Bronchial smooth muscle cell (primary cell): ENCODE measurements at places on chromosomes 1 and 21. TPM values are rescaled to one million over a fixed set of nuclear protein-coding genes. Genes with fewer than 3 reads are reported as not detected.

Gene HES5
- total RNA-seq: not detected in 2 replicates

Gene AMIGO1
- 1.3 and 1.9 TPM in 2 replicates for total RNA-seq

Gene LAMC2
- total RNA-seq: 5.0 and 8.5 TPM in 2 replicates

Gene AURKAIP1
- 53.0 and 102 TPM in 2 replicates for total RNA-seq

Gene VAMP3
- 58.6 and 76.8 TPM in 2 replicates for total RNA-seq

Gene OR2L13
- not detected in 2 replicates for total RNA-seq

Gene ILDR2
- not detected in 2 replicates for total RNA-seq

Gene SNX27
- 27.4 and 50.5 TPM in 2 replicates for total RNA-seq

Gene RSPH1
- total RNA-seq: under 0.01 and 0.09 TPM in 2 replicates

Gene PRAMEF12
- not detected in 2 replicates for total RNA-seq

Gene GPBP1L1
- 58.3 and 70.2 TPM in 2 replicates for total RNA-seq

Gene LRRC8D
- total RNA-seq: 10.2 and 15.1 TPM in 2 replicates

Gene TMEM200B
- total RNA-seq: 13.9 and 16.5 TPM in 2 replicates

Gene GUCA2A
- total RNA-seq: not detected in 2 replicates

Gene CCDC181
- total RNA-seq: 0.34 and 0.47 TPM in 2 replicates

Gene FAM151A
- total RNA-seq: not detected in 2 replicates

Gene GPR25
- total RNA-seq: not detected in 2 replicates

Gene EDARADD
- under 0.01 TPM in 1 of 2 replicates, not detected in the other for total RNA-seq

Gene CAPN9
- total RNA-seq: 0.09 and 0.16 TPM in 2 replicates

Gene OTUD3
- total RNA-seq: 4.1 and 4.8 TPM in 2 replicates

Gene SORT1
- 1.2 and 1.4 TPM in 2 replicates for total RNA-seq

Gene FABP3
- total RNA-seq: 94.9 and 154 TPM in 2 replicates

Gene TBX19
- 0.63 and 0.77 TPM in 2 replicates for total RNA-seq

Gene RNF186
- not detected in 2 replicates for total RNA-seq

Gene ALPL
- total RNA-seq: under 0.01 and 11.7 TPM in 2 replicates

Gene ARMH1
- total RNA-seq: 2.6 and 3.5 TPM in 2 replicates

Gene PTGFRN
- 145 and 268 TPM in 2 replicates for total RNA-seq

Gene ANKRD35
- 2.9 and 5.2 TPM in 2 replicates for total RNA-seq

Gene SIM2
- total RNA-seq: not detected in 2 replicates

Gene ADCY10
- total RNA-seq: 0.16 and 0.17 TPM in 2 replicates
